ENCODE measurements at places on chromosomes 2 and 18.
A peak's percentile ranks its signal among the peaks of the same experiment; 100 is the strongest.

DNA sequence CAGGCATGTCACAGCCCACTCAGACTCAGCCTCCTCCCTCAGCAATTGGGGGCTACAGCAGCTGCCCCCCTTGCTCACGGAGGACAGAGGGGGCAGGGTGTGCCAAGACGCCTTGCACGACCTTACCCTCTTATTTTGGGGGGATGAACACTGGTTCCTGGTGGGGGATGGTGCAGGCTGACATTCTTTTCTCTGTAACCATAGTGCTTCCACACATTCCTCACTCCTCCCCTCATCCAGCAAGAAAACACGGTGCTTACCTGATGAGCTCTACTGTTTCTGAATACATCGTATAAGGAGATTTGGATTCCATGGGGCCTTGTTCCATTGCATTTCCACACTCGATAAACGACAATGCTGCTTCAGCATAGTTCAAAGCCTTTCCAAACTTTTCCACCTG, 75.4 kb upstream of the REV1 start:
- DNase-seq = no peak

DNA sequence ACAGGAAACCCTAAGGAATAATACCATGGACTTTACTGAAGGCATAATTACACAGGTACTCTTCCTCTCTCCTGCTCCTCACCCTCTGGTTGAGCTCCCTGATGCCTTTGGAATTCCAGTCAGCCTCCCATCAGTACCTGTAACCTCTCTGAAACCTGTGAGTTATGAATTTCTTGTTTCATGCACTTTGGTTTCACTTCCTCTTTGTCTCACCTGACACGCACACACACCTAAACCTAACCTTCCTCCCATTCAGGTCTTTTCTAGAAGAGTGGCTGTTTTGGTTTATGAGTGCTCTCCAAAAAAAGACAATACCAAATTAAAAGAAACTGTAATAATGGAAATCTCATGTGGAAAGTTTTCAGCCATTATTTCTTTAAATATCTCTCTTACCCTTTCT, 451.3 kb upstream of the VWC2L start:
- no peak for DNase-seq

- DNase-seq = peak; percentile 65
These were observed 125.5 kb upstream of the SIX2 start for GRCh38 chr2:45134726-45135125.

DNA sequence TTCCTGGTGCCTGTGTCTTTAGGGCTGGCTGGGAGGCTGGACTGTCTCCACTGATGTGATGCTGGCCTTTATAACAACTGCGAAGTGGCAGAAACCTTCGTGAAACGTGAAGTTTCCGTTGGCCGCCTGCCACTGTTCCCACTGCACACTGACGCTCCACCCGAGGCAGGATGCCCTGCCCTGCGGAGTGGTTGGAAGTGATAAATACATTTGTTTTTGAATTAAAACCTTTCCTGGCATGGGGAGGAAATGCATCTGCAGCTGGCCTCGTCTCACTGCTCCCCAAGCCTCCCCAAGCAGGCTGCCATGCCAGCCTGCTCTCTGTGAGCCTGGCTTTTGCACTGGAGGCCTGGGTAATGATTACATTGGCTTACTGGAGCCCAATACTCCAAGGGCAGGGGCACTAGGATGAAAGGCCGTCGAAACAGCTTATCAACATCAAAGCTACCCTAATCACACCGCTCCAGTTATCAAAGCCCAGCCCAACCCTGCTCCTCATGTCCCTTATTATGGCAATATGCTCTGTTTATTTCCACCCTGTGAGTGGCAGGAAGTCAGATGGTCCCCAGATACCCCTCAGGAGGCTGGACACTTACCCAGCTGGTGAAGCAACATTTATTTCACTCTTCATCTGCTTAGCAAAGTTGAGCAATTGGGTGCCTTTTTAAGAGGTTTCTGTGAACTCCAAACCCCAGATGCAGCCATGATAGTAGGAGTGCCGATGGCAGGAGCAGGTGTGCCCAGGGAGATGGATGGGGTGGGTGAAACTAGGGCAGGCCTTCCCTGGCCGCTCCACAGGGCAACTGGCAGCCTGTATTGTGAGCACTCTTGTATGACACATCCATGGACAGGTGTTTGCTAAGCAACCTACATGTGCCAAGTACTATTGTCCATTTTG, 97.4 kb upstream of the ITGA6 start:
- DNase-seq = no peak

GRCh38 chr18:24534271-24534670, 73.8 kb downstream of the HRH4 start:
- no peak for DNase-seq

DNA sequence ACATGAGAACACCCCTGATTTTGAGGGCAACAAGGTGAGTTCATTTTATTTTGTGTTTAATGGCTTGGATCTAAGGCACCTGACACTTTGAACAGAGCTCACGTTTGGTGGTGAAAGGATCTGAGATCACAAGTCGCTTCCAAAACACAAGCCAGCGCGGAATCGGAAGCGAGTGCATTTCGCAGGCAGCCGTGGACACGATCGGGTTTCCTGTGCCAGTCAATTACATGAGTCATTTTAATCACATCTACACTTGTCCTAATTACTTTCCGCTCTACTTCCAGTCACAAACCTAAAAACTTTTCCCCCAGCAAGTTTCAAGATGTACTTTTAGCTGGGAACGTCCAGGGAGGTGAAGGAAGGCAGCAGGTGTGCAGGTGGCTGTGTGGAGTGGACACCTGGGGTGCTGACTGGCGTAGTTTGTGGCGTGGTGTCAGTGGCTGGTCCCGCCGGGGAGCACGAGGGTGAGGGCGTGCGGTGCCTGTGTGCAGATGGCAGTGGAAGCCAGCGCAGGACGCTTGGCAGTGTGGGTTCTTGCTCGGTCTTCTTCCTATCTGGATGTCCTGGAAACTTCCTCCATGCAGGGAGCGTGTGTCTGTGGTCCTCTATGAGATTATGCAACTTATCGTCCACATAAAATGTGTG, 75.6 kb downstream of the DCDC2C start:
- no peak for DNase-seq

DNA sequence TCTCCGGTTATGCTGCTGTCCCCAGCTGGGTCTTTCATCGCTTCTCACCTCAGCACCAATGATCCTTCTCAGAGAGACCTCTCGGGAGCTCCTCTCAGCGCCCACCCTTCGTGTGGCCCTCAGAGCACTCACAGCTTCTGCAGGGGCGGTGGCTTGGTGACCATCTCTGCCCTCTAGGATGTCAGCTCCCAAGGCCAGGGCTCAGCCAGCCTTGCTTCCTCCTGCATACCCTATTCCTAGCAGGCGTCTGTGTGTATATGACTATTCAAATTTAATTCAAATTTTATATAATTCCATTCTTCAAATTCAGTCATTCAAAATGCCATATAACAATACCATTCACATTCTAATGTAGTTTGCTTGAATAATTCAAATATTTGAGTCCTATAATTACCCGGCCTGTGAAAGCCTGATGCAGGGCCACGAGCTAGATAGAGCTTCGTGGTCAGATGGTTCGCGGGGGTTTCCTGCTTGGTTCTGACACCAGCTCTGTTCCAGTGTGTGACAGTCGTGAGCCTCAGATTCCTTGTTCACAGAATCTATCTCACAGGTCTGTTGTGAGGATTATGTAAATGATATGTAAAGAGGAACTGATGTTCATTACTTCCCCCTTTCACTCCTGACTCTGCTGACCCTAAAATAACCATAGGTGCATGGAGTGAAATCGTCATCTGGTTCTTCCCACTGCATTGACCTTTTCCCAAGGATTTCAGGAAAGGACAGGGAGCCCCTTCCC, 94.0 kb upstream of the CNGA3 start:
- DNase-seq = no peak

DNA sequence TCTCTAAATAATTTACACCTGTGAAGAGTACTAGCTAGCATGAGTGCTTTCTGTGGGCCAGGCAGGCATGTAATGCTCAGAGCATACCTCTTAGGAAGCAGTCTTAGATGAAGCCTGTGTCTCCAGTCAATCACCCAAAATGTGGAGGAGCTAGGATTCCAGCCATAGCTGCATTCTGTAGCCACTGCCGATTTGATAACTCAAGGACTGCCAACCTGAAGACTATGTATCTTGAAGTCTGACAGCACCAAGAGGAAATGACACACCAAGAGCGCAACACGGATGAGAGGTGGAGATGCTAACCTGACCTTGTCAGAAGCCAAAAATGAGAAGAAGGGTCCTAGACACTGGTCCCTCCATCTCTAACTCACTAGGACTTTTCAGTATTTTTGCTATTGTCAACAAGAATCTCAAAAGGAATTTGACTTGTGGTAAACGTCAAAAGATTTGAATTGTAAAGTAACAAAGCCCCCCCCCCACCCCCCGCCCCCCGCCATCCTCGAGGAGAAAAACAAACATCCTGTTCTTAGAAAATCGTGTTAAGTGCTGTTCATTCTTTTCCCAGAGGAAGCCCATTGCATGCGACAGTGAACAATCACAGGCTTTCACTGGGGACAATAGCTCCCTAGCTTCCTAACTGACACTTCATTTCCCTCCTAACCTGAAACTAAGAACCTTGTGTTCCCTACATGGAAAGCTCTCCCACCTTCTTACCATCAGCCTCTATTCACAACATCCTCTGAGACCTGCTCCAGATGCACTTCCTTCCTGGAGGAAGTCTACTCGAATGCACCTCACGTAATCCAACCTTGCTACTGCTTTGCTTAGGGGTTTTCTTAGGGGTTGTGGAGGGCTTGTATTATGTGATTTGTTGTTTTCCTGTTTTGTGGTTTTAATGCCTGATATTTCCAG, 14.7 kb downstream of the CDC42EP3 start:
- no peak for DNase-seq

GRCh38 chr2:201344663-201345366, 12.3 kb downstream of the FLACC1 start:
- no peak for DNase-seq

DNA sequence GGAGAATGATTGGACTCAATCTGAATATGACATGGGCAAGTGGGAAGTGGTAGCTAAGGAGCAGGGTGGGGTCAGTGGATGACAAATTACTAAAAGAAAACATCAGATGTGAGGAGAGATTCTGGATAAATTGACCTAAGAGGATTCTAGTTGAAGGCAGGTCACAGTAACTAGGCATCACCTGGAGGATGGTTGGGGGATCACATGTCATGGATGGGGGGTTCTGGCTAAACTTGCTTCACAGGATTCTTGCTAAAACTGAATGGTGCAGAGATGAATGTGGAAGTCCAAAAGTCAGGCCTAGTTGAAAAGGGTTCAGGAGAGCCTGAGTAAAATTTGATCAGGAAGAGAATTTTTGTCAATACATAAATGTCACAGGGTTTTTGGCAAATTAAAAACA, 18.3 kb downstream of the CLHC1 start:
- no peak for DNase-seq

- no peak for DNase-seq
These were observed 59.3 kb upstream of the TACR1 start for GRCh38 chr2:75258620-75259019.

DNA sequence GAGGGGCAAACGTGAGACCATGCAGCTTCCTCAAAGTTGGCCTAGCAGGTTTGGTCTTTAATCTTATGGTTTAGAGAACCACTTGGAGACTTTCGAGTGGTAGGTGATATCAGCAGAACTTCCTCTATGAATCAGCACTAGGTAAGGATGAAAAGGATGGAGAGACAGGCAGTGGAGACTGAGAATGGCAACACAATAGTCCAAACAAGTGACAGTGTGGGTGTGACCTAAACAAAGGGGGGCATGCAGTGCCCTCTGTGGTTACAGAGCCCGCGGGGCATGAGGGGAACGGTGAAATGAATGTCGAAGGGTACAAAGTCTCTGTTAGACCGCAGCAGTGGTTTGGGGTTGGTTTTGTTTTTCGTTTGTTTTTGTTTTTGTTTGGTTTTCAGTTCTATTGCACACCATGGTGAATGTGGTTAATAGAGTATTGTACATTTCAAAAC, 143.9 kb downstream of the L3MBTL4 start:
- no peak for DNase-seq
